A549 treated with CORT108297 at 1 μM for 4 hours (cell line): ENCODE measurements at places on chromosomes 6 and 20. TPM values are rescaled to one million over a fixed set of nuclear protein-coding genes. Genes with fewer than 3 reads are reported as not detected.

NKX2-4 gene
- 0.03 to 0.05 TPM (median 0.05 TPM) in 3 of 5 replicates, not detected in the others for total RNA-seq

NEU1 gene
- 23.0 to 37.8 TPM (median 29.3 TPM) in 5 replicates for total RNA-seq

RHAG gene
- 0.06 to 0.10 TPM (median 0.07 TPM) in 3 of 5 replicates, not detected in the others for total RNA-seq

CD24 gene
- total RNA-seq = 220 to 266 TPM (median 252 TPM) in 5 replicates

MCUR1 gene
- total RNA-seq = 8.8 to 15.5 TPM (median 13.9 TPM) in 5 replicates

PI16 gene
- 0.06 TPM in 1 of 5 replicates, not detected in the others for total RNA-seq

MDFI gene
- total RNA-seq = 0.48 to 0.95 TPM (median 0.76 TPM) in 5 replicates

RSPO4 gene
- total RNA-seq = not detected in 5 replicates

BNIP5 gene
- total RNA-seq = not detected in 5 replicates
